ENCODE measurements at places on chromosomes 16 and 17.

- no peaks in the 10 kb centered on the region for H3K36me3 ChIP-seq
- DNase-seq = no peak
- H3K27me3 ChIP-seq = peaks cover 3% of the 10 kb centered on the region
- no peak overlapping the region for H3K27ac ChIP-seq
Observed at GRCh38 chr17:34725008-34725407, 145.6 kb downstream of the TMEM132E start.

- H3K27ac ChIP-seq = no peak overlapping the region
- DNase-seq = no peak
- peaks cover 8% of the 10 kb centered on the region for H3K27me3 ChIP-seq
- no peaks in the 10 kb centered on the region for H3K36me3 ChIP-seq
Observed at GRCh38 chr17:43864161-43864984, 17.4 kb downstream of the CD300LG start.

DNA sequence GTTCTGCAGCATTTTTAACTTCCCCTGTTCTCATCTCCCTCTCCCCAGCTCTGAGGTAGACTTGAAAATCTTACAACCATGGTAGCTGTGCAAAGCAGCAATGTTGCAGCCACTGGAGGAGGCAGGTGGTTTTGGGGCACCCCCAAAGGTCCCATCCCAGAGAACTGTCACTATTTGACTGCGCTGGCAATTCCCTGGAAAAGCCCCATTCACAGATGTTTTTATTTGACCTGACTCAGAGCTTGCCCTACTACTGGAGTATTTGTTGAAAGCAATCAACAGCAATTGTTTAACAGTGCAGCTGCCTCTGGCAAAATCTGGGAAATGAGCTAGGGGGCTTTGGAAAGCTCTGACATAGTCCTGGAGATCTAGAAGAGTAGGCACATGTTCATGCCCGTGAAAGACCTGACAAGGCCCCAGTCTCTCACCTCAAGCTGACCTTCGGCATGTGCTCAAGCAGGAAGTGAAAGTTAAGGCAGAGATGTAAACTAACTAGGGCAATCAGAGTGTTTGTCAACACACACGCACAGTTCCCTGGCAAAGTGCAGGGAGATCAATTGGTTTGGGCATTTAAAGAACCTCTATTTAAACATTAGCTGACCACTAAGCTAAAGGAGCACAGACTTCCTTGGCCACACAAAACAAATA lies 19.7 kb upstream of the PIK3R5 start:
- no peak overlapping the region for H3K4me3 ChIP-seq
- peaks cover 18% of the 10 kb centered on the region for H3K4me1 ChIP-seq
- H3K27ac ChIP-seq = peak overlapping the region; percentile 72
- peaks cover 3% of the 10 kb centered on the region for H3K36me3 ChIP-seq
- H3K27me3 ChIP-seq = no peaks in the 10 kb centered on the region
- no peak for DNase-seq

GRCh38 chr16:53502331-53503269 lies at the start of gene AKTIP:
Gene AKTIP (minus strand): TSS chr16:53503209. CDS start chr16:53500259, 2,950 bp downstream.
- H3K36me3 ChIP-seq = peaks cover 18% of the 10 kb centered on the region
- H3K4me1 ChIP-seq = peaks cover 53% of the 10 kb centered on the region
- H3K27me3 ChIP-seq = no peaks in the 10 kb centered on the region
- H3K4me3 ChIP-seq = peak within 1 kb of the TSS; percentile 99
- peak within 1 kb of the TSS; percentile 93 for H3K27ac ChIP-seq

DNA sequence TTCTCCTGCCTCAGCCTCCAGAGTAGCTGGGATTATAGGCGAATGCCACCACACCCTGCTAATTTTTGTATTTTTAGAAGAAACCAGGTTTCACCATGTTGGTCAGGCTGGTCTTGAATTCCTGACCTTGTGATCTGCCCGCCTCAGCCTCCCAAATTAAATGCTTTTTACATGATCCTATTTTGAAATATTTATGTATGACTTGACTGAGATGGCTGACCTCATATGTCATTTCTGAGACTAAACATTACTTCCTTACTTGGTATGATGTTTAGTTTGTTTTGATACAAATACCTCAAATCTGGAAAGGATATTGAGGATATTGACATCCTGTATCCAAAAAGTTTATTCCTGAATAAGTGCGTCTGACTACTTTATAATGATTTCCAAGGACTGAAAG lies 11.9 kb downstream of the CALCOCO2 start:
- H3K4me1 ChIP-seq = peaks cover 51% of the 10 kb centered on the region
- no peaks in the 10 kb centered on the region for H3K27me3 ChIP-seq
- H3K4me3 ChIP-seq = no peak overlapping the region
- peaks cover 23% of the 10 kb centered on the region for H3K36me3 ChIP-seq

- no peaks in the 10 kb centered on the region for H3K36me3 ChIP-seq
- DNase-seq = no peak
- peaks cover 9% of the 10 kb centered on the region for H3K4me1 ChIP-seq
Observed at GRCh38 chr17:19345067-19345460, 17.5 kb downstream of the B9D1 start.

- no peak for DNase-seq
- no peak overlapping the region for H3K4me3 ChIP-seq
- H3K27ac ChIP-seq = no peak overlapping the region
- H3K36me3 ChIP-seq = no peaks in the 10 kb centered on the region
Observed at GRCh38 chr16:30850246-30850645, 43.6 kb downstream of the BCL7C start.

DNA sequence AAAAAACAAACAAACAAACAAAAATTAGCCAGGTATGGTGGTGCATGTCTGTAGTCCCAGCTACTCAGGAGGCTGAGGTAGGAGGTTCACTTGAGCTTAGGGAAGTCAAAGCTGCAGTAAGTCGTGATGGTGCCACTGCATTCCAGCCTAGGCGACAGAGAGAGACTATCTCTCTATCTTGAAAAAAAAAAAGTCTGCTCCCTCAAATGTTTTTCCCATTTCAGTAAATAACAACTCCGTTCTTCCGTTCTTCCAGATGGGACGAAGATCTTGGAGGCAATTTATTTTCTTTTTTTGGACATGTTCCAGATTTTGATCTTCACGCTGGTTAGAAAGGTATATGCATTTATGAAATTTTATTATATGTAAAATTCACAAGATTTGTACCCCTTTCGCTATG lies 19.0 kb downstream of the ERAL1 start:
- H3K27me3 ChIP-seq = no peaks in the 10 kb centered on the region
- peaks cover 45% of the 10 kb centered on the region for H3K4me1 ChIP-seq
- H3K27ac ChIP-seq = no peak overlapping the region

DNA sequence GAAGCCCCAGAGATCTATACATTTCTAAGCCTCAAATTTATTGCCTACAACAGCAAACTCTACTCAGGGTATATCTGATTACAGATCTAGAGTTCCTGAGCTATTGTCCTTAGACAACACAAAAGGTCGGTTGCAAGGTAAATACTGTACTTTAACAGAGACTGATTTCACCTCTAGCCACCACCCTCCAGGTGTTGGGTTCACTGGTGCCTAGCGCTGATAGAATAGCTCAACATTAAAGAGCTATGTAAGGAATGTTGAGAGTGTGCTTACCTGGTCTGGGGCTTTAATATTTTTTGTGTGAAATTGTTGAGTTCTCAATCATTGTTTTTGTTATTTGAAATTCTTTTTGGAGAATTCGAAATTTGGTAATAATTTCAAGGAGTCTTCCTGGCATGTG lies 277.0 kb upstream of the PSMD7 start:
- H3K4me3 ChIP-seq = no peak overlapping the region
- no peaks in the 10 kb centered on the region for H3K36me3 ChIP-seq
- H3K27me3 ChIP-seq = no peaks in the 10 kb centered on the region
- no peak overlapping the region for H3K27ac ChIP-seq
- DNase-seq = no peak

- H3K27ac ChIP-seq = no peak overlapping the region
- peaks cover 4% of the 10 kb centered on the region for H3K27me3 ChIP-seq
- H3K4me3 ChIP-seq = no peak overlapping the region
- DNase-seq = no peak
- H3K36me3 ChIP-seq = no peaks in the 10 kb centered on the region
- H3K4me1 ChIP-seq = no peaks in the 10 kb centered on the region
Observed at GRCh38 chr16:13291591-13292333, 390.4 kb downstream of the SHISA9 start.

DNA sequence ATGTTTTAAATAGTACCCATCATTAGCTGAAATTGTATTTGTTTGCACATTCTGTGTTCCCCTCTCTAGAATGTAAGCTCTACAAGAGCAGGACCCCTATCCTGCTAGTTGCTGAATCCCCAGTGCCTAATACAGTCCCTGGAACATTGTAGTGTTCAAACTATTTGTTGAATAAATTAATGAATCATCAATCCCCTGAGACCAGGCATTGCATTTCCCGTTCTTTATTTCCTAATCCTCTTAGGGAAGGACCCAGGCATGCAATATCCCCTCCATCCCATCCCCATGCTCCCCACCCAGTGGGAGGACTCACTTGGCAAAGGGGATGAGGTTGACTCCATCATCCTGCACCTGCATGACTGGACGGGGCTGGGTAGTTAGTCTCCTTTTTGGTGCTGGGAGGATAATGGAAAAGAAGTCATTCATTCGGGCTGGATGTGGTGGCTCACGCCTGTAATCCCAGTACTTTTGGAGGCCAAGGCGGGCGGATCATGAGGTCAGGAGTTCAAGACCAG lies 3.2 kb downstream of the INCA1 start:
- no peak for DNase-seq
- peaks cover 8% of the 10 kb centered on the region for H3K36me3 ChIP-seq
- H3K27ac ChIP-seq = no peak overlapping the region
- H3K27me3 ChIP-seq = no peaks in the 10 kb centered on the region

DNA sequence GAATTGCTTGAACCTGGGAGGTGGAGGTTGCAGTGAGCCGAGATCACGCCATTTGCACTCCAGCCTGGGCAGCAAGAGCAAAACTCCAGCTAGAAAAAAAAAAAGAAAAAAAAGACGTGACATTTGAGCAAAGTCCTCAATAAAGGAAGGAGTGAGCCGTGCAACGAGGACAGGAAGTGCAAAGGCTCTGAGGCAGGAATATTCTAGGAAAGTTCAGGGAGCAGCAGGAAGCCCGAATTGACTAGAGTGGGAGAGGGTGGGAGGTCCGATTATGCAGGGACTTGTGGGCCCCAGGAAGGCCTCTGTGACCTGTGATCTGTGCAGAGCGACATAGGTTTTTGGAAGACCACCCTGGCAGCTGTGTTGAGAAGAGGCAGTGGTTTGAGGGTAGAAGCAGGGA lies 8.6 kb upstream of the LASP1NB start:
- H3K27ac ChIP-seq = peak overlapping the region; percentile 45
- H3K4me1 ChIP-seq = peaks cover 18% of the 10 kb centered on the region
- DNase-seq = no peak
- no peak overlapping the region for H3K4me3 ChIP-seq

GRCh38 chr17:27540318-27541101 lies 84.3 kb downstream of the KSR1 start:
- DNase-seq = no peak
- H3K27ac ChIP-seq = no peak overlapping the region
- peaks cover 77% of the 10 kb centered on the region for H3K4me1 ChIP-seq
- peaks cover 9% of the 10 kb centered on the region for H3K36me3 ChIP-seq
- no peak overlapping the region for H3K4me3 ChIP-seq
- H3K27me3 ChIP-seq = peaks cover 3% of the 10 kb centered on the region

- H3K4me3 ChIP-seq = no peak overlapping the region
- H3K4me1 ChIP-seq = no peaks in the 10 kb centered on the region
- no peak overlapping the region for H3K27ac ChIP-seq
- no peaks in the 10 kb centered on the region for H3K27me3 ChIP-seq
- DNase-seq = no peak
Observed at GRCh38 chr17:16936536-16937310, 35.2 kb downstream of the TNFRSF13B start.

DNA sequence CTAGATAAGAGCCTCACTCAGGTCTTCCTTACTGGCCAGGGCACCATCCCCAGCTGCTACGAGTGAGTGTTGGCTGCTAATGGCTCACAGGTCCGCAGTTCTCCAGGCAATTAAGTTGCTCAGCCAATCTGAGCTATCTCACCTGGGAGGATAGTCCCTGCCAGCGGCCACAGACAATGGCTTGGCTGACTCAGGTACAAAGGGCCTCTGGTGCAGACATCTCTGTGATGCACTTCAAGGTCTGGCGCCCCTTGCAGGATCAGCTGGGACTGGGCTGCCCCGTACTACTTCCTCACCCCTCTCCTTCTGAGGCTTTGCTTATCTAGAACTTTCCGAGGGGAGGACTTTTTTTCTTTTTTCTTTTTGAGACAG lies 49.2 kb upstream of the EMP2 start:
- H3K27ac ChIP-seq = no peak overlapping the region
- no peaks in the 10 kb centered on the region for H3K4me1 ChIP-seq

GRCh38 chr17:74009056-74009625 lies 194.3 kb upstream of the RPL38 start:
- H3K4me3 ChIP-seq = no peak overlapping the region
- H3K27ac ChIP-seq = no peak overlapping the region
- H3K36me3 ChIP-seq = no peaks in the 10 kb centered on the region
- peaks cover 13% of the 10 kb centered on the region for H3K4me1 ChIP-seq

DNA sequence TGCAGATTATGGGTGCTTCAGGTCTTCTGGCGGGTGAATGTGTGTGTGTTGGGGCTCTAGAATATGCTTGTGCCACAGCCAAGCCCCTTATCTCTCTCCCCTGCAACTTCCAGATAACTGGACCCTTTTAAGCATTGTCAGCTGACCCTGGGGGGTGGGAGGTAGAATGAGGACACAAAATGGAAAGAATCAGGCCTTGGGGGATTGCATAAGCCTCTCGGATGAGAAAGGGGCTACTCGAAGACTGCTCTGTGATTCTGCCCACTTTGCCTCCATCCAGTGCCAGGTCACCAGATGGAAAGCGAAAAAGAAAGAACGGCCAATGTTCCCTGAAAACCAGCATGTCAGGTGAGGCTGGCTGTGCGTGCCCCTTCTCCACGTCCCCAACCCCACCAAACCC lies 13.8 kb downstream of the THRA start:
- H3K4me1 ChIP-seq = peaks cover 31% of the 10 kb centered on the region
- no peaks in the 10 kb centered on the region for H3K27me3 ChIP-seq
- DNase-seq = no peak

GRCh38 chr17:28226563-28227315 lies 92.3 kb upstream of the TMEM97 start:
- H3K27ac ChIP-seq = no peak overlapping the region
- DNase-seq = no peak
- H3K4me1 ChIP-seq = peaks cover 5% of the 10 kb centered on the region

GRCh38 chr16:58272855-58273254 lies 22.0 kb downstream of the PRSS54 start:
- peaks cover 4% of the 10 kb centered on the region for H3K27me3 ChIP-seq
- no peak overlapping the region for H3K4me3 ChIP-seq
- H3K4me1 ChIP-seq = no peaks in the 10 kb centered on the region
- H3K27ac ChIP-seq = no peak overlapping the region
- peaks cover 12% of the 10 kb centered on the region for H3K36me3 ChIP-seq

DNA sequence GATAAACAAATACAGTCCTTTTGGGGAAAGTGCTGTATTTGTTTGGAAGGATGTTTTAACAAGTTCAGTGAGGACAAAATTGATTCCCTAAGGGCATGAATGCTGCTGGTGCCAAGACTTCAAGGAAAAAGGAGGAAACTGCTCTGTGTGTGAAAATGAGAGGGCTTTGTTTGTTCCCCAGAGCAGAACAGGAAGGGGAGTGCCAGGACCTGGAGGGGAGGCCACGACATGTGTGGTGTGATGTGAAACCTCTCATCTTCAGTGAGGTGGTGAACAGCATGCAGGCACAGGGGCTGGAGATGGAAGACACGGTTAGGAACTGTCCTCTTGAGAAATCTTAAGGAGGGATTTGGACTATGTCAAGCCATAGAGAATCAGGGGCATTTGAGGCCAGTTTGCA lies 46.6 kb upstream of the GRIN2A start:
- peaks cover 4% of the 10 kb centered on the region for H3K36me3 ChIP-seq
- H3K4me3 ChIP-seq = no peak overlapping the region
- H3K27me3 ChIP-seq = peaks cover 6% of the 10 kb centered on the region
- no peak for DNase-seq
- peaks cover 9% of the 10 kb centered on the region for H3K4me1 ChIP-seq
- H3K27ac ChIP-seq = no peak overlapping the region

- no peak overlapping the region for H3K27ac ChIP-seq
- H3K36me3 ChIP-seq = no peaks in the 10 kb centered on the region
- peak overlapping the region; percentile 64 for H3K4me3 ChIP-seq
- H3K27me3 ChIP-seq = peaks cover 41% of the 10 kb centered on the region
Observed at GRCh38 chr16:15857724-15858560, 1.1 kb upstream of the MYH11 start.

Measured in activated naive CD8-positive, alpha-beta T cell treated with anti-CD3 and anti-CD28 coated beads, Interleukin-2, amount 50 U/mL, for 24 hours (primary cell).